Nucleus accumbens (tissue), 56 donors: ENCODE measurements at places on chromosomes 2 and 18.

- no peak for DNase-seq
These were observed 564.0 kb upstream of the POU3F3 start for GRCh38 chr2:104289651-104290565.

DNA sequence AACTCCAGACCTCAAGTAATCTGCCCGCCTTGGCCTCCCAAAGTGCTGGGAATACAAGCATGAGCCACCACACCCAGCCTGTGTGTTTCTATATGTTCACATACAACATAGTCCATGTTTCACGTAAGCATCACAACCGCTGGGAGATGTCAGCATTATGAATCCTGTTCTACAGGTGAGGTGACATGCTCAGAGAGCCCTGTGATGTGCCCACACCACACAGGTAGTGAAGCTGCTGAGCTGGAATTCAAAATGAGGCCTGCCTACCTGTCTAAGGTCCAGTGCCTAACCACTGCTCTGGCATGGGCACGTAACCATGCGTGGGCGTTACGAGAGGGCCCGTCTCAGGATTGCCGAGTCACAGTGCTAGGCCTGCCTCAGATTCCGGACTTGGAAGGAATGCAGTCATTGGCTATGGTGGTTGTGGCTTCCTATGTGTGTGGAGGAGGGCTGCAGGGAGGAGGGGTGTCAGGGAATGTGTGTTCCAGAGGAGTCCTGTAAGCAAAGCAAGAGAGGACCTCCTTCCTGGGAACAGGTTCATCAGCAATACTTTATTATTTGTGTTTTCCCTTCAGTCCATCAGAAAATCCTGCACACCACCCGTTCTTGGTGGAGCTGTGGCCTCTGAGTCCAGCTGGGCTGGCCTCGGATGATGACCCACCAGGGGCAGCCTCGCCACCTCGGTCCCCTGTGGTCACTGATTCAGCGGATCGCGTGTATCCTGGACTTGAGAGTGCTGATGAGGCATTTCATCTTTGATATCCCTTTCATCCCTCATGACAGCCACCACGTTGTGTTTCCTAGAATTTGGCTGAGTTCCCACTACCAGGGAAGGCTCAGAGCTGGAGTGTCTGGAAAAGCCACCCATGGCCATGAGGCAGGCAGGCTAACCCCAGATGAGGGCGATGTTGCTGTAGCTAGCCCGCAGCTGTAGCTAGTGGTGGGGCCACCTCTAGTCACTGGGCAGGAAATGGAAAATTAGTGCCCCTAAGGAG, 31.1 kb downstream of the HK2 start:
- no peak for DNase-seq

GRCh38 chr2:1451422-1451821, 38.2 kb downstream of the TPO start:
- no peak for DNase-seq

DNA sequence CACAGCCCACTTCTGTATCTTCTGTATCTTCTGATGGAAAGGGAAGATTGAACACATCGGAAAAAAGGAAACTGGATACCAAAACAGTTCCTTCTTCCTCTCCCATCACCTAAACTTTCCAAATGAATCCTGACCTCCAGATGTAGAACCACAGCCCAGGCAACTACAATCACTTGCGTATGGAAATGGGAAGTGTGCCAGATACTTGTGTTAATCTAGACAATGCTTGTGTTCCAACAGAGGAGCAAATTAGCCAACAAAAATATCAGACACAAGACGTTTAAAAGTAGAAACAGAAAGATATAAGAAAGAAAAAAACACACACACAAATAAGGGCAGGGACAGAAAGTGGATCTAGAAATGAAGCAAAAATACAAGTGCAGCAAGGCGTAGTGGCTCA, 31.4 kb upstream of the DUSP2 start:
- no peak for DNase-seq

GRCh38 chr2:135863233-135863632, 13.0 kb downstream of the MCM6 start:
- no peak for DNase-seq
